NAMALWA (cell line): ENCODE measurements at places on chromosomes 12 and 14.

GRCh38 chr12:49667325-49668090 is 39.7 kb downstream of the FMNL3 start:
- DNase-seq = no peak

- DNase-seq = no peak
These were observed 53.2 kb upstream of the HIF1A start for GRCh38 chr14:61641914-61642613.

GRCh38 chr14:82667006-82667405 is 1133.4 kb upstream of the SEL1L start:
- DNase-seq = no peak

DNA sequence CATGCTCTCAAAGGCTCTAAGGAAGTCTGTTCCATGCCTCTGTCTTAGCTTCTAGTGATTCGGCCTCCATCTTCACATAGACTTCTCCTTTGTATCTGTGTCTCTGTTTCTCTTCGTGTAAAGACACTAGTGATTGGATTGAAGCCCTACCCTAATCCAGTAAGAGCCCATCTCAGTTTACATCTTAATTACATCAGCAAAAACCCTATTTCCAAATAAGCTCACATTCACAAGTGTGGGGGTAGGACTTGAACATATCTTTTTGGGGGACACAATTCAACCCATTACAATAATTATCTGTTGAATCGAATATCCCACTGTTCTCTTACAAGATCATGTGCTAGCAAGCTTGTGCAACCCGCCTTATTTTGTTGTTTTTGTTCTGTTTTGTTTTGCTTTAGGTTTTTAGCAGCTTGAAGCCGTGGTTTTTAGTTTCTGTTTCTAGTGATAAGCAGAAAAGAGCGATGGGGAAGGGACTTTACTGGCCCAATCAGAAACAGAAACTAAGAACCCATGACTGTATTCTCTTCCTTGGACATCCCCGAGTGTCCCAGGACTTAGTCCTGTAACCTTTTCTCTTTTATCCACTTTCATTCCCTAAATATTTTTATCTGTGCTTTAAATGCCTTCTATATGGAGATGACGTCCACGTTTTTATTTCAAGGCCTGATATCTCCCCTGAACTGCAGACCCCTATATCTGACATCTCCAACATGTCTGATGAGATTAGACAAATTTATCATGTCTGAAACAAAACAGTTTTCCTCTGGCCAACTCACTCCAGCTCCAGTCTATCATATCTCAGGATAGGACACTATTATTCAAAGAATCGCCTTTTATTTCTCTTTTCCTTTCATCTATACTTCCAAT is 353.0 kb downstream of the CCDC91 start:
- no peak for DNase-seq

- no peak for DNase-seq
These were observed 463 bp downstream of the NACA start for GRCh38 chr12:56724701-56724971.

DNA sequence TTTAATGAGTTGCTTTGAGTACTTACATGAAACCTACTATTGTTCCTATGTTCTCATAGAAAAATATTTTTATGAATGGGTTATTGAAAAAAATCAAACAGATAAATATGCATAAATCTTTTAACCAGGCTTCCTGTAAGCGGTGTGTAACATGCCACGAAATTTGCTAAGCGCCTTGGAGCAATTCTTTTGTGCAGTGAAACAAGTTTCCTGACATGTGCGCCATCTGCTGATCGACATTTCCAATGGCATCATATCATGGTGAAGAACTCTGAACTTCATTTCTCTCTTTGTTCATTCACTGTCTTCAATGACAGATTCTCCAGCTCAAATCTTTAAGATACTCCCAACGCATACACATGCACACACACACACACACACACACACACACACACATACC is 145.6 kb upstream of the NAV3 start:
- peak; percentile 62 for DNase-seq

DNA sequence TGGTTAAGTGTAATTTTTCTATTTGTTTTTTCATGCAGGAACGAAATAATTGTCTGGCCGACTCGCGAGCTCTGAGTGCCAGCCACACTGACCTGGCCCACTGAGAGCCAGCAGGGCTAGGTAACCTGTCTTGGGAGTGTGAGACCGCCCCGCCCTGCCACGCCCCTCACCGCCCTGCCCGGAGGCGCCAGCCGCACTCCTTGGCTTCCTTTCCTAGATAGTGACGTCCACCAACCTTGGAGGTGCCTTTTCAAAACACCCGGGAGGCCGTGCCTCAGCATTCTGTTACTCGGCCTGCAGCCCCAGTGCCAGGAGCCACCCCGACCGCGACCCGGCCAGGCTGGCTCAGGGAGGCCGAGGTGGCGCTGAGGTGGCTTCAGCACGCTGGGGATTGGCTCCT is 21.7 kb downstream of the XRCC3 start:
- no peak for DNase-seq

DNA sequence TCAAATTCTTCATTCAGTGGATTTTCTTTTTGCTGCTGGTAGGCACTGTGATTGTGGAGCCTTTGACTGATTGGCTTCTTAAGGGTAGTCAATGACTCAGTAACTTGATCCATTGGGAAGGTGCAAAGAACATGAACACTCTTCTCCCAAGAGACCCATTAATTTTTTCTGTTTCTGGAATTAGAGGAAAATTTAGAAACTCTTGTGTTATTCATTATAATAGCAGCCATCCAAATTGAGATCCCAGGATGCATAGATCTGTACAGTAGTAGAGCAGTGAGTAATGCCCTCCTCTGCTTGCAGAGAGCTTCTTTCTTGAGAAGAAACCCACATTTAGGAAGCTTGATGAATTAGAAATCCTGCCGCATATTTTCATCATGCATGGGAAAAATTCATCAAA is 63.9 kb downstream of the MYRFL start:
- DNase-seq = no peak

GRCh38 chr14:103788086-103788485 is 59.3 kb downstream of the PPP1R13B start:
- DNase-seq = no peak

GRCh38 chr14:100382106-100382455 is 58.9 kb downstream of the SLC25A47 start:
- DNase-seq = no peak

DNA sequence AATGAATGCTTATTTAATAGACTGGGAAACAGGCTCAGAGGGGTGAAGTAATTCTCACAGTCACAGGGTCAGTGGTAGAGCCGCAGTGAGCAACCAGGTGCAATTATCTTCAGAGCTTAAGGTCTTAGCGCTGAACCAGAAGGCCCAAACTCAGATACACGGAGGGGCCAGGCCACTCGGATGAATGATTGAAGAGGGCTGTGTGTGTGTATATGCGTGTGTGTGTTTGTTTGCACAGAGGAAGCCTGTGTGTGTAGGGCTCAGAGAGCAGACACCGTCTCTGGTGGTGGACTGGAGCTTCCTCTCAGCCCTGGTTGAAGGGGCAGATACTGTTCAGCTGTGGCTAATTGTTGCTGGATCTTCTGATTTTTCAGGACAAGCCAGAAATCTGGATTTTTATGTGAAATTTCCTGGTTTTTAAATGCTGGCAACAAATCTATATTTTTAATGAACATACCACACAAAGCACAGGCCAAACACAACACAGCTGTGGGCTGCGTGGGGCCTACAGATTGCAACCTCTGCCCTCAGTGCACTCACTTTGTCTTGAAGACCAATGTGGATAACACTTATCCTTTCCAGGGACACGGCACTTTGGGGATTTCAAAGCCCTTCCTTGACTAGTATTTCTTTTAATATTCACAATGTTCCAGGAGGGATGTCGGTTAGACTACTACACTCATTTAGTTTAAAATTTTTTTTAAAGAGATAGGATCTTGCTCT is 94.5 kb upstream of the NRXN3 start:
- DNase-seq = no peak

GRCh38 chr12:38508246-38508645 is 191.7 kb downstream of the ALG10B start:
- DNase-seq = no peak

- DNase-seq = no peak
These were observed 324 bp downstream of the POLE start for GRCh38 chr12:132686825-132687210.

GRCh38 chr14:94480809-94481208 is 4.8 kb upstream of the SERPINA9 start:
- no peak for DNase-seq

DNA sequence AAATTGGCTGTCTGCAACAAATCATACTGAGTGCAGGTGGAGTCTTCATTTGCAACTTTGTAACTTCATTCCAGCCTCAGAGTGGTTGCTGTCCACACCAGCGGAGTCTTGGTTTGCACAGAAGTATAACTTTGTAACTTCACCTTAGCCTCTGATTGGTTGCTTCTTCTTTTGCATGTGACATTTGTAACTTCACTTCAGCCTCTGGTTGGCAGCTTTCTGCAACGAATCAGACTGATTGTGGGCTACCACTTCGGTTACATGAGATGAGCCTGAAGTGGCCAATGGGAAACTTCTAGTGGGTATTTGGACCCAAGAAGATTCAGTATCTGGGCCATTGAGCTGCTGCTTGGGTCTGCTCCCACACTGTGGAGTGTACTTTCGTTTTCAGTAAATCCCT is 17.8 kb downstream of the RASSF8 start:
- DNase-seq = no peak

- DNase-seq = peak; percentile 21
These were observed 67.0 kb upstream of the BEGAIN start for GRCh38 chr14:100654025-100654813.
